Stimulated activated CD8-positive, alpha-beta memory T cell treated with anti-CD3 and anti-CD28 coated beads, Interleukin-15, amount 100 ng/mL, for 1 hour (primary cell): ENCODE measurements at places on chromosomes 5 and 9.

GRCh38 chr9:98862936-98863335 lies 55.5 kb downstream of the GALNT12 start:
- no peak for DNase-seq

DNA sequence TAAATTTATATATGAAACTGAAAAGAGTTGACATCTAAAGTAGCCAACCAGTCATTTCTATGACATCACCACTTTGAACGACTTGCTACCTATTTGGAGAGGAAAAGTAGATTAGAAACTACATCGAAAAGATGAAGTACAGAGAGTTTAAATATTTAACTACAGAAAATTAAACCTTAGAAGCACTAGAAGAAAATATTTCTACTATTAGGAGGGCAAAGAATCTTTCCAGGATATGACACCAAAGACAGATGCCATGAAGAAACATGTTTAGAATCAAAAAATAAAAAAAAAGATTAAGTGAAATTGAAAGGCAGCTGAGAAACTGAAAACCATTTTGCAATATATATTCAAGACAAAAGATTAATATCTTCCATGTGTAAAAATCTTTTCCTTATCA lies 144.7 kb downstream of the COL23A1 start:
- DNase-seq, result no peak

DNA sequence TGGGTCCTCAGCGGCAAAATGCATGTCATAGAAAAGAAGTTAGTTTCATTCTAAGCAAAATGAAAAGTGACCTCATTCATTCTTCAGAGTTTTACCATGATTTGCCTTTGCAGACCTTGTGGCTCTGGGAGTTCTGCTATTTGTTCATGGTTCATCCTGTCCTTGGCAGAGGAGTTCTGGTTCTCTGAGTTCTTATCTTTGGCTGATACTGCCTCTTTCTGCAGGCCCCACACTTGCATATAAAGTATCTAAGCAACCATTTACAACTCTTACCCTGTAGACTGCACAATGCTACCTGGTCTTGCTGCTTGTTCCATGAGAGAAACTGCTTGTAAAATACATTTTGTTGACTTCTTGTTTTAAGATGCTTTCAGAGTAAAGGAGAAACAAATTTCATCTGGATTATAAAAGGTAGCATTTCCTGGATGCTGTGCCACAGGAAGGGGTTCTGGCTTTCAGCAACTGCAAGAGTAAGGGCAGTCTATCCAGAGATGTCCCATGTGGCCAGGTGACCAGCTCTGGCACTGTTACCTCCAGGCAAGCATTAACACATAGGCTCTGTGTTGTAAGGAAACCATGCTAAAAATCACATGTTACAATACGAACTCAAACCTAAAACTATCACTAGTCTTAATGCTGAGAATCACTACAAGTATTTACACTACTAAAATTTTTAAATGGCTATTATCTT lies 513.2 kb downstream of the SPOCK1 start:
- no peak for DNase-seq

GRCh38 chr5:68962757-68963484 lies 130.9 kb upstream of the SLC30A5 start:
- DNase-seq, result no peak

- DNase-seq, result no peak
Measured at GRCh38 chr5:137666461-137666850, 69.4 kb downstream of the KLHL3 start.

- no peak for DNase-seq
Measured at GRCh38 chr9:8727191-8727590, 927.6 kb upstream of the DMAC1 start.

DNA sequence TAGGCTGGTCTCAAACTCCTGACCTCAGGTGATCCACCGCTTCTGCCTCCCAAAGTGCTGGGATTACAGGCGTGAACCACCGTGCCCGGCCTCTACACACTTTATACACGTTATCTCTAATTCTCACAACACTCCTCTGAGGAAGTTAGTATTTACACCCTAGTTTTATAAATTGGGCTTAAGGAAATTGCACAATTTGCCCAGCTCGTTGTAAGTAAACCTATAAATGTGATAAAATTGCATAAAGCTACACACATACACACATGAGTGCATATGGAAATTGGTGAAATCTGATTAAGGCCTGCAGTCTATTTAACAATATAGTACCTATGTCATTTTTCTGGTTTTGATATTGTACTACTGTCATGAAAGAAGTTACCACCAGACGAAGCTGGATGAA lies 4.4 kb upstream of the SLC4A9 start:
- no peak for DNase-seq

DNA sequence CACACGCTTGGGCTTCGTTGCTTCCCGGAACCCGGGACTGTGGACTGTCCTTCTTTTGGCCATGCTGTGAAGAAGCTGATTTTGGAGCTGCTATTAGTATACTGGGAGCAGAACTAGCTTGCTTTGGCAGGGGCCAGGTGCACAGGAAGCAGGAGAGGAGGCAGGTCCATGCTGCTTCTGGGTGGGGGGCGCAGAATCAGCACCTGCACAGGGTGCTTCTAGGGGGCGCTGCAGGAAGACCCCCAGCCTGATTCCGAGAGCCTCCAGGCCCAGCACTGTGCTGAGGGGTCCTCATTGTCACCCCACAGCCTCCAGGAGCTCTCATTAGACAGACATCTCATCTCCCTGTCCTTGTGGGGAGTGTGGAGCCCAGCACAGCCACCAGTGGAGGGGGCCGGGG lies 252.6 kb upstream of the IRX4 start:
- DNase-seq, result no peak

GRCh38 chr9:13278368-13279246 lies 885 bp downstream of the MPDZ start:
- no peak for DNase-seq

GRCh38 chr5:109155625-109156024 lies 254.1 kb downstream of the PJA2 start:
- no peak for DNase-seq

- no peak for DNase-seq
Measured at GRCh38 chr5:178324481-178325310, 92.1 kb upstream of the PHYKPL start.

GRCh38 chr5:168899673-168900072 lies 320.5 kb upstream of the PANK3 start:
- no peak for DNase-seq

GRCh38 chr5:155595791-155596190 lies 582.2 kb downstream of the KIF4B start:
- DNase-seq, result no peak

GRCh38 chr5:368183-369084 lies 46.9 kb downstream of the AHRR start:
- DNase-seq, result no peak

GRCh38 chr5:106418196-106418595 lies 1252.5 kb downstream of the EFNA5 start:
- DNase-seq, result no peak

DNA sequence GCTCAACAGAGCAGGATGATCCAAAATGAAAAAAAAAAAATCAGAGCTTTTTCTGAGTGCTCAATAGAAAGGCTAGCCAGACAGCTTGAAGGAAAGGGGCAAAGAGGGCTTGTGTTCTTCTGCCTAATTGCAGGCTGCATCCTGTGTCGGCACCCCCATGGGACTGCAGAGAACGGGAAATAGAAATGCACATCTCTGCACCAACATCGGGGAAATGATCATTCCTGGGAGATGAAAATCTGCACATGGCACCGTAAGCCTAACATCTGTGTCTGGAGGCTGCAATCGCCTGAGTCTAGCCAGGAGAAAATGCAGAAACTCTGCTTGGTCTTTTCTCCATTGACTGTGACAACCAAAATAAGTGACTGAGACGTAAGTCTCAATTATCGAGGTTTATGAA lies 243.9 kb downstream of the ICE1 start:
- DNase-seq, result no peak
